Activated naive CD8-positive, alpha-beta T cell treated with anti-CD3 and anti-CD28 coated beads, Interleukin-2, amount 50 U/mL, for 24 hours (primary cell): ENCODE measurements at places on chromosomes 4 and X.

DNA sequence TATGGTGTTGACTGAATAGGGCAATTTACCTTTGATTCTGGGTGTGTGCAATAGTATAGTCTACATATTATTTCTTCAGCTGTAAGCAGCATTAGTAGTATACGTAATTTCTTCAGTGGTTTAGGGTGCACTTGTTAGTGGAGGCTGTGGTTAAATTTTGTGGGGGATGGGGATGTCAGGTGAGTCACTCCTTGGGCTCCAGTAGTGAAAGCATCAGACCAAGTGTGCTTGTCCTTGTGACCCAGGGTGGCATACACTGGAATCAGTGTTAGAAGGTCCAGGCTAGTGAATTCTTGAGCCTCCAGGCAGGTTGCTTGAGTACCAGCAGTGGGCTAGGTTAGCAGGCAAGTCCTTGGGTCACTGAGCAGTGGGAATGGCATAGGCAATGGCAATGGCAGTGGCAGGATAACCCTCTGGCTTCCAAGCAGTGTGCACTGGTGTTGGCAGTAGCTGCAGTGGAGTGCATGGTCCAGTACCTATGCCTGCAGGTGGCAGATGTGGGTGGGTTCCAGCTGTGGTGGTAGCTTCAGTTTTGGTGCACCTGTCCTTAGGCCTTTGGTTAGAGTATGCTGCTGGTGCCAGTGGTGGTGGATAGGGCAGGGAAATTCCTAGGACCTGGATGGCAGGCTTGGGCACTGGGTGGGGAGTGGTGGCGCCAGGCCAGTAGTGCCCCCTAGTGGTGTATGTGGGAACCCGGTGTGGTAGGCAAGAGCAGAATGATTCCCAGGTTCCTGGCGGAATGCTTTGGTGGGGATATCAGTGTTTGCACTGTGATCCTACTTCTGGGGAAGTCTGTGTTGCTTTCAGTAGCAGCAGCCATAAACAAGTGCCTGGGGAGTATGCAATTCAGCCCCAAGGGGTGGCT lies 531.0 kb downstream of the SMARCA1 start:
- DNase-seq, result no peak

- no peak for DNase-seq
These were observed 81.5 kb downstream of the CLDN34 start for GRCh38 chrX:10048707-10049106.

- no peak for DNase-seq
These were observed 38.7 kb upstream of the DCLK2 start for GRCh38 chr4:150039274-150040127.

DNA sequence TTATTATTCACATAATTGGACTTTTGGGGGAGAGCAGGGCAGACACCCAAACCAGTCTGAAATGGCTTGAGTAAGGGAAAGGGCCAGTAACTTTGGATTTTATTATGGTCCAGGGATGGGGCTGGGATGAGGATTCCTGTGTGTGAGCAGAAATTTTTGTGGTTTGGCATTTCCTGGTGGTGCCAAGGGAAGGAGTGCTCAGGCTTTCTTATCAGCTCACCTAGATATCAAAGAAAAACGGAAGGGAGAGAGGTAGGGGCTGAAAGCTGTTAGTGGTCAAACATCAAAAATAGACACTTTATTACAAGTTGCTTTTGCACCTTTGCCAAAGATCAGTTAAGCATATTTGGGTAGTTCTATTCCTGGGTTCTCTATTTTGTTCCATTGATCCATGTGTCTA lies 128.5 kb upstream of the DIPK2B start:
- no peak for DNase-seq

- DNase-seq, result no peak
These were observed 40.4 kb upstream of the NOCT start for GRCh38 chr4:138975225-138975624.

DNA sequence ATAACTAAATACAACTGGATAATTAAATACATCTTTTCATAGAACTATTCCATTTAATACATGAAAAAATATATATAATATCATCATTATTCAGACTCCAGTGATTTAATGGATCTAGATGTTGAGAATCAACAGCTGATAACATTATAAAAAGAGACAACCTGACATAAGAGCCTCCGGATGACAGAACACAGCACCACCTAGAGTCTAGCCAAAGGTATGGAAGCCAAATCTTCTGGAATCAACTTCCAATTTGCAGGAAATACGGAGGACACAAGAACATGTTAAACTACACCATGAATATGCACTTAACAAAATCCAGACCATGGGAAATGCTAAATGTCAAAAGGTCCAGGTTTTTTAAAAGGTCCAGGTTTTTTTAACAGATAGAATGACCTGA lies 55.0 kb downstream of the LRBA start:
- DNase-seq, result no peak

DNA sequence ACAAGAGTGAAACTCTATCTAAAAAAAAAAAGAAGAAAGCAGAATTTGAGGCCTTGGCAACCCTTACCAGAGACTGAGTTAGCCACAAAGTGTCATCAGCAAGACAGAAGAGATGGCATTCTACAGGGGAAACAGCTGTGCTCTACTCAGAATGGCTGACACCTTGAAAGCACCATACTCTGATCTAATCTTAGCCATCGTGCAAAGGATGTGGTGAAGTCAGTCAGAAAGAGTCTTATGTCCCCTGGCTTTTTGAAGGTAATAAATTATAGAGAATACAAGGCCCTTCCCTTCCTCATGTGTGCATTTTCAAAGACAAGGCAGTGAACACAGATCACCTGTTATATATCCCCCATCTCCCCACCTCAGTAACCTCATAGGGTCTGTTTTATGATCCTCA lies 13.2 kb downstream of the CLNK start:
- no peak for DNase-seq

GRCh38 chr4:137631605-137632004 lies 99.3 kb upstream of the PCDH18 start:
- DNase-seq, result no peak

DNA sequence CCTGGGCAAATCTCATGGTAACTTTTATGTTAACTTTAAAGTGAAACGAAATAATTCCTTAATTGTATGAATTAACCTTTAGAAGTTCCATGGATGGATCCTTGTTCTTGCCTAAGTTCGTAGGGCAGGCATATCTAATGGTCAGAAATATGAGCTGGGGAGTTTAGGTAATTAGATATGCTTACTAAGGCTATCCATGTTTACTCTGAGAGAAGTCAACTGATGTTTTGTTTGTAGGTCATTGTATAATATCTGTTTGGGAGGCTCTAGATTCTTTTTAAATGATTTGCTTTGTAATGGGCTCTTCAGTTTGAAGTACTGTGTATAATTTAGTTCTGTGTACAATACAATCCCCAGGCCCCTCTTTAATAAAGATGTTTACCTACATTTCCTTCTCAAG lies 117.0 kb downstream of the DCK start:
- no peak for DNase-seq

DNA sequence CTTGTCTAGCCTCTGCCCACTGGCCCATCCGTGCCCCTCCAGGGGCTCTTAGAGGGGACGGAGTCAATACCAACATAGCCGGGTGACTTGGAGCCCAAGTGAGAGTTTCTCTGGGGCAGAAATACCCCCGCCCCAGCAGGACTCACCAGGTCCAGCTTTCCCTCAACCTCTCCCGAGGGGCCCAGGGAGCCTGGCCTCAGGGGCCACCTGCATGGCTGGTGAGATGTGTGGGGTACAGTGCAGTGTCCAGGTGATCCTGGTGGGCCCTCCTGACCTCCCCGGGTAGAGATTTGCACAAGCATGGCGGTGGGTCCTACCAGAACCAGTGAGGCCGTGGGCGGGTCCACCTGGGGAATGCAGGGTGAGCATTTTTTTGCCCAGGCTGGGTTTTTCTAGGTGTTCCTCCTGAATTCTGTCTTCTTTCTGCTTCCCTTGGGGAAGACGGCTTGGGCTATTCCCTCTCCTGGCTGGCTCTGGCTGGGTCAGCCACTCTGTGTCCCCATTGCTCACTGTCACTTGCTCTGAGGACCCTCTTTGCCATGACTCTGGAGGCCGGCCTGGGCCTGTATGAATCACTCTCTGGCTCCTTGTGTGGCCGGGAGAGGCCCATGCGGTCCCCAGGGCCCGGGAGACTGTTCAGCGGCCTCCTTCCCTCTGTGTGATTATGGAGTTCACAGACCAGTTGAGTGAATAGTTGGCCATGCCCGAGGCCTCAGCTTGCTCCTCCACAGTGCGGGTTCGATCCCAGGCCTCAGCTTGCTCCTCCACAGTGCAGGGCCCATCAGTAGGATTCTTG lies 71.0 kb upstream of the NKX1-1 start:
- no peak for DNase-seq

GRCh38 chrX:17697191-17697590 lies 40.1 kb upstream of the SCML1 start:
- DNase-seq, result no peak

DNA sequence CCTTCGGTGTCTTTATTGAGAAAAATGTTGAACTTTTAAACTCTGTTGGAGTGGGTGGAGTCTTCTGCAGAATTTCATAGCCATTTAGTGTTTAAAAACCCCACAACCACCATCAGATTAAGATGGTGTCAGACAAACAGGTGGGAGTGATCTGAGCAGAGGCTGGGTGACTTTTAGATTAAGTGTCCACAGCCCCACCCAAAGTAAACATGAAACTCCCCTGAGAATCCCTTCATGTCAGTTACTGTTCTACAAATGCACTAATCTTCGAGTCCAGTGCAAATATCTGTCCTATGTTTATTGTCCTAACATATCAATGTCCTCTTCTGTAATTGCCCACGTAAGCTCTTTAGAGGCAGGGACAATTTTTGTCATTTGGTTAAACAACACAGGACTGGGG lies 175.6 kb upstream of the RBPJ start:
- no peak for DNase-seq

DNA sequence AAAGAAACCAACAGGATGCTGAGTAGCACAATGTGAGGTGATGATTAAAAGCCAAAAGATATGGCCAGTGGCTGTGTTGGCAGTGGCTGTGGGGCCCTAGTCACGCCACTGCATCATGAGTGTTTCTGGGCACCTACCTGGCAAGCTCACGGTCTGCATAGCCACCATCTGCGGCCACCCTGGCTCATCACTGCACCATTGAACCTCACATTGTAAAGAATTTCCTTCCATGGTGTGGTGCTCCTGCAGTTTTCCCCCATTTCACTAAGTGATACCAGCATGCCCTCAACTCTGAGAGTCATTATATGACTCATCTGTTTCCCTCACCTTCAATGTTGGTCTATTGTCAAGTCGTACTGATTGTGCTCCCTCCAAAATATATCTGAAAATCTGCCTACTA lies 45.5 kb upstream of the CLNK start:
- DNase-seq, result peak; percentile 33

GRCh38 chr4:147599769-147600168 lies 17.4 kb upstream of the TMEM184C start:
- DNase-seq, result no peak

DNA sequence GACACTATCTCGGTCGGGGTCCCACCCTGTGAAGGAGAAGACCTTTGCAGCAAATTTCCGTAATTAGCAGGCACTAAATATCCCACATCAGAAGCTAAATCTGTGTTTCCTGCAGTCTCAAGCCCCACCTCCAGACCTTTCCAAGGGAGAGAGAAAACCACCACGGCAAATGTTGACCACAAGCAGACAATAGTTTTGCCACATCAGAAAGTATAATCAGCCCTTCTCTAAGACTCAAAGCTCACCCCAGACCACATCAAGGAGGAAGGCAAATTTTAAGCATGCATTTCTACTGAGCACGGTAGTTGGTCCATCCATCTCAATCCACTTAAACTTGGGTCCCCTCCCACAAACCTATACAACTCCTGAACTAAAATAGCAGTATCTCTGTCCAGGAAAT lies 398.5 kb downstream of the GPM6A start:
- no peak for DNase-seq

DNA sequence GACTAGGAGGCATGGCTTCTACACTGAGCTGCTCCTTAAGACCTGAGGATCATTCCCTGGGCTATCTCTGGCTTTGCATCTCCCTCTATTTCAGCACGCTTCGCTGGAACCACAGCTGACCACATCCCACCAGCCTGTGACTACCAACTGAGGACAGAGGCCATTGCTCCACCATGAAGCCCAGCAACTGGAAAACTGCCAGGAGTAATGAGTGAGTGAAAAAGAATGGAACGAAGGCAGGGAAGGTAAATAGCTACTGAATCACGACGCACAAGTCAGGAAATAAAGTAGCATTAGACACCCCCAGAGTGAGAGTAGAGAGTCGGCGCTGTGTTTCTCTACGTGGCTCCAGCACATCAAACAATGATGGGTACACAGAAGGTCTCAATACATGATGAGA lies 314.7 kb downstream of the LDB2 start:
- DNase-seq, result no peak

DNA sequence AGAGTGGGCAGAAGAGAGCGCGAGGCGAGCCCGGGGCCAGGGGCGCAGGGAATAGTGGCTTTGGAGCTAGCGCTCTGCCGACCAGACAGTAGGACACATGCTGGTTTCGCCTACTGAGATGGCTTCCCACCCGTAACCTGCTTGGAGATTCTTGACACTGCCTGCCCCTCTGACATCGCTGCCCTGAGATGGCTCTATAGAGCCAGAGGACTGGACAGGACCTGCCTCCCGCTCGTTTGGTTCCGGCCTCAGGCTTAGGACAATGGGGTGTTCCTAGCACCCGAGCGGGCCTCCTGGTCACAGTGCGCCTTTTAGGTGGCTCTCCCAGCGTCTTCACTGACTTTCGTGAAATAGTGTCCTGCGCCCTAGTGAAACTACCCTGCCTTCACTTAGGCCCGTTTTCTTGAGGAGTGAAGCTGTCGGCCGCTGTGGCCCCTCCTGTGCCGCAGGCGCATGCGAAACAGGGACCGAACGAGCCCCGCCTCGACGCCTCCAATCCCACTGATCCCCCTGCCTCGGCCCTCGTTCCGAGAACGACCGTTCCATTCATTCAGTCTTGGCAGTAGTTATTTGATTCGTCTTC lies 608 bp downstream of the TAF1 start:
- DNase-seq, result peak; percentile 28

DNA sequence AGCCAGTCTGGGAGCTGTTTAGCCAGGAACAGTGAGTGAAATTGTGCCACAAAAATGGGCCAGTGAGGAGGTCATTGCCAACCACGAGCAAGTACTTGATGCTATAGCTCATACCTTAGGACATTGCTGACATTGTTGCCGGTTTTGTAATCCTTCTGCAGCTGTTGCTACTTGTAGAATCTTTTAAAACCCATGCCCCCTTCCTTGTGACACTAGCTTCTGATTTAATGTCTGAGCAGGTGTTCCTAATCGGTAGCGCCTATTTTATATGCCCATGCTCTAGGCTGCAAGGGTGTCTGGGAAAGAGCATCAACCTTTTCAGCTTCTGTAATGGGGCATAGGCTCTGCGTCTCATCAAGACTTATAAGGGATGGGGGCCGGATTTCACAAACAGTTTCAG lies 2.6 kb downstream of the POLA1 start:
- no peak for DNase-seq

GRCh38 chrX:131881194-131881593 lies 141.9 kb upstream of the STK26 start:
- DNase-seq, result no peak

DNA sequence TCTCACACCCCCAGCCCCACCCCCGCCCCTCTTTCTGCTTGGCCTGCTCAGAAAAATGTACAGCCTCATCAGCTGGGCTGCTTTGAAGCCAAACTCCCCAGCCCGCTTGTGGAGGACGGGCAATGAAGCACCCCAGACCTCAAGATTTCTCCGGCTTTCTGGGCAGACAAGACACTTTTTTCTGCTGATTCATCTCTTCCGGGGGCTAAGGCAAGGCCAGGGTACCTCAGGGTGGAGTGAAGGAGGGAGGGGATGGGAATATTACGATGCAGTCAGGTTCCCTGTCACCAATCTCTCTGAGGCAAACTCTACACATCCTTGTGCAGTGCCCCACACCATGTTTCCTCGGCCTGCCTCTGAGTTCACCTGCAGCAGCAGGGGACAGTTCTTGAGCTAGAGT lies 66.9 kb upstream of the ATP6AP2 start:
- no peak for DNase-seq

GRCh38 chr4:114642173-114642780 lies 43.7 kb downstream of the UGT8 start:
- DNase-seq, result no peak
